Anterior cingulate cortex (tissue), 58 donors: ENCODE measurements at places on chromosomes 1 and 21.
A peak's percentile ranks its signal among the peaks of the same experiment; 100 is the strongest.

DNA sequence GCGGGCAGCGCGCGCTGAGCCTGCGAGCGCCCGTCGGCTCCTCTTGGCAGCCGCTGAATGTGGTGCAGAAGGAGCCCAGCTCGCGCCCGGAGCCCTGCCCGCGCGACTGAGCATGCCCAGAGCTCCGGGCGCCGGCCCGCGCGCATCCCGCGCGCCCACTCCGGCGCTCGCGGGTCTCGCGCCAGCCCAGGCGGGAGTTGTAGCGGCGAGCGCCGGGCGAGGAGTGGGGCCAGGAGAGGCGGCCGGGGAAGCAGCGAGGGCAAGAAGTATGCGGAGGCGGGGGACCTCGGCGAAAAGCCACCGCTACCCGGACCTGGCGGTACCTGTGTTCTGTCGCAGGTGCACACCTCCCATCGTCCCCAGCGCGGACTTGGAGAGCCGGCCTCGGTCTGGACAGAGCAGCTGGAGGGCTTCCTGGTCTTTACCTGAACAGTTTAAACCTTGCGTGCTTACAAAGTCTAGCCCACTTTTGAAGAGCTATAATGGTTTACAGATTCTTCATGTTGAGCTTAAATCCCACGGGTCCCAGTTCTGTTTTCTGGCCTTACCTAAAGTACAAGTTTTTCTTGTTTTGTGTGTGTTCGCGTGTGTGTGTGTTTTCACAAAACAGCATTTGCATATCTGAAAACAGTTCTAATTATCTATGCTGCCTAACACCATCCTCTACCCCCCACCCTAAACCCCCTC is at the start of gene DDAH1:
Gene DDAH1, minus strand, starts transcription at position 61 of the 687 bp plus-strand sequence. CDS start 114 bp downstream, outside the sequence.
- peak; percentile 59 for DNase-seq

- DNase-seq = no peak
Observed at GRCh38 chr1:110566836-110567235, 39.3 kb downstream of the KCNA2 start.

DNA sequence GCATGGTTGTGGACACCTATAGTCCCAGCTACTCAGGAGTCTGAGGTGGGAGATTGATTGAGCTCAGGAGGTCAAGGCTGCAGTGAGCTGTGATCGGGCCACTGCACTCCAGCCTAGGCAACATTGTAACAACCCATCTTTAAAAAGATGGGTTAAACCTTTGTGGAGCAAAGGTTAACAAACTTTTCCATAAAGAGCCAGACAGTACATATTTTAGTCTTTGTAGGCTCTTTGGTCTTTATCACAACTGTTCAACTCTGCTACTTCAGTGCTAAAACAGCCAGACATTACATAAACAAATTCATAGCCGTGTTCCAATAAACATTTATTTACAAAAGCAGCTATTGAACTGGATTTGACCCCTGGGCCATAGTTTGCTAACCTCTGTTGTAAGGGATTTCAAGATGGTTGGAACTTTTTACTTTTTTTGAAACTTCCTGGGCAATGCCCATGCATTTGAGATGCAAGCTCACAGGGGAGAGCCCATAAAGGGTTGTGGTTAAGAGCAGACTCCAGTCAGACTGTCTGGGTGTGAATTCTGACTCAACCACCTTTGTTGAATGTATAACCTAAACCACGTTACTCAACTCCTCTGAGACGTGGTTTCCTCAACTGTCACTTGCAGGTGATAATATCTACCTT is 10.8 kb downstream of the INAVA start:
- no peak for DNase-seq

DNA sequence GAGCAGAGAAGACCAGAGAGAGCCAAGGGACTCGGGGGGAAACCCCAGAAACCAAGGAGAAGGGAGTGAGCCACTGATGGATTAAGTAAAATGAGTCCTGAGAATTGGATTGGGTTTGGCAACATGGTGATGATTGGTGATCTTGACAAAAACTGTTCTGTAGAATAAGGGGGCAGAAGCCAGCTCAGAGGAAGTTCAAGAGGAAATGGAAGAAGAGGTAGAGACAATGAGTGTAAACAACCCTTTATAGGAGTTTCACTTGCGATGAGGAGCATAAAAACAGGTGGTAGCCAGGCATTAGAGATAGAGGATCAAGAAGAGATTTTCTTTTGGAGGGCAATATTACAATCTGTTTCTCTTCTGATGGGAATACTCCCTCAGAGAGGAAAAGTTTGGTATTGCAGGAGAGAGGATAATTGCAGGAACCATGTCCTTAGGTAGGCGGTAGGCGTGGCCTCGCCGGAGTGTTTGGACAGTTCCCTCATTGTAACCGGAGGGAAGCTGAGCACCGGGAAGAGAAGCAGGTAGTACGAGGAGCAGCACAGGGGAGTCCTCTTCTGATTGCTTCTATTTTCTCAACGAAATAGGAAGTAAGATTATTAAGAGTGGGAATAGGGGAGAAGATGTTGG is 68.4 kb upstream of the TENT5C start:
- no peak for DNase-seq

DNA sequence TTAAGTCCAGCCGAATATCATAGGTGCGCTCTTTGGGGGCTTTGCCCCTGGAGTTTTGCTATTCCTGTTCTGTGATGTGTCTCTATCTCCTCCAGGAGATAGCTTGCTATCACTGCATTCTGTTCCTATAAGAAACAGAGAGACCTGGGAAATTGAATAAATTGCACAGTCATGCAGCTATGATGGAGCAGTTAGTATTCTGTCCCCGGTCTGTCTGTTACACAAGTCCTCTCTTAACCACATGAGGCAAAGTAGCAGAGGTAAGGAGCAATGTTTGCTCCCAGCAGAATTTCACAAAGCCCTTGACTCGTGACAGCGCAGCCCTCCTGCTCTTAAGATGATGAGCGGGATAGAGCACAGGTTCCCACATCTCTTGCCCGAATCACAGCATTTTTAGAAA is 63.9 kb upstream of the GRHL3 start:
- no peak for DNase-seq

DNA sequence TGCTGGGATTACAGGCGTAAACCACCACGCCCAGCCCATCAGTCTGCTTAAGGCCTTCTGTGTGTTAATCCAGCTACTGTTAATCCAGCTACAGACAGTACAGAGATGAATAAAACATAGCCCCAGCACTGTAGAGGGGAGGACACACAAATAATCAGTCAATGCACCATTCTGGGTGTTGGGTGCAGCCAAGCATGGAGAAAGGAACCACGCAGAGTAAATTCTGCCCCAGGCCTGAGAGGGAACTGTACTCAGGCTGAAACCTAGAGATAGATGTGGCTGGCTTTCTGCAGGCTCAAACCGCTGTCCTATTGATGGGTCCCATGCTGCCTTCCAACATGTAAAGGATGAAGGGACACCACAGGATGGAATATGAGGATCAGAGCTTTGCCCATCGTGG is 136.8 kb upstream of the IGSF21 start:
- no peak for DNase-seq

- peak; percentile 58 for DNase-seq
Observed at GRCh38 chr1:46667782-46668760, at the start of gene ATPAF1. Gene ATPAF1, minus strand, starts transcription at chr1:46668364. Its CDS starts 42 bp downstream, at chr1:46668322.

GRCh38 chr1:215970406-215970805 is 403.3 kb downstream of the KCTD3 start:
- DNase-seq = no peak

DNA sequence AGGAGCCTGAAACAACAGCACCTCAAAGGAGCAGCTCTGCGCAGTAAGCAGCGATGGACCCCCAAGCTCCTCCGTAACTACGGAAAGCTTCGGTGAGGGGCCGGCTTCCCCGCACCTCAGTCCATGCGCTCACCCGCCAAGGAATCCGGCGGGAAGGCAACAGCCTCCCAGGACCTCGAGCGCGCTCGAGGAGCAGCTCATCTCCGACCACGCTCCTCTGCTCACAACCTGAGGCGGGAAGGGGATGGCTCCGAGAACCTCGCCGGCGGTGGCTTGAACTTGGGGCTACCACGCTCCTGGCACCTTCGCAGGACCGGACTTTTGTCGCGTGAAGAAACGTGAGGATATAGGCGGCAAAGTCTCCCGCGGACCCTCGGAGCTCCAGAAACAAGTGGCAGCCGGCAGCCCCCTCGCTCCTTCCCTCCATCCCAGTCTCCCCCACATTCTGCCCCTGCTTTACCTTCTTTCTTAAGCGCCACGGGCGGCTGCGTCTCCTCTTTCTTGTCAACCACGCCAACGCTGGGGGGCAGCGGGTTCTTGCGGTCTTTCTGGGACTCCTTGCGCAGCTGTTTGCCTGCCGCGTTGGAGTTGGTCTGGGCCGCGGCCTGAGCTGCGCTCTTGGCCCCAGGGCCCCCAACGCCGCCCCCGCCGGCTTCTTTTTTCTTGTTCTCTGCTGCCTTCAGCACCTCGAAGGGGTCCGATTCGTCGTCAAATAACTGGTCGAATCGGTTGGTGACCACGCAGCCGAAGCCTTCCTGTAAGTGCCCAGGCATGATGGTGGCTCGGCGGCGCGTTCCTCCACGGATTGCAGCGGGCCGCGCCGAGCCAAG is 459 bp downstream of the SERBP1 start:
- DNase-seq = no peak

- DNase-seq = no peak
Observed at GRCh38 chr1:215599418-215600074, 32.4 kb downstream of the KCTD3 start.

- no peak for DNase-seq
Observed at GRCh38 chr1:47999097-47999496, 1.9 kb upstream of the TRABD2B start.

DNA sequence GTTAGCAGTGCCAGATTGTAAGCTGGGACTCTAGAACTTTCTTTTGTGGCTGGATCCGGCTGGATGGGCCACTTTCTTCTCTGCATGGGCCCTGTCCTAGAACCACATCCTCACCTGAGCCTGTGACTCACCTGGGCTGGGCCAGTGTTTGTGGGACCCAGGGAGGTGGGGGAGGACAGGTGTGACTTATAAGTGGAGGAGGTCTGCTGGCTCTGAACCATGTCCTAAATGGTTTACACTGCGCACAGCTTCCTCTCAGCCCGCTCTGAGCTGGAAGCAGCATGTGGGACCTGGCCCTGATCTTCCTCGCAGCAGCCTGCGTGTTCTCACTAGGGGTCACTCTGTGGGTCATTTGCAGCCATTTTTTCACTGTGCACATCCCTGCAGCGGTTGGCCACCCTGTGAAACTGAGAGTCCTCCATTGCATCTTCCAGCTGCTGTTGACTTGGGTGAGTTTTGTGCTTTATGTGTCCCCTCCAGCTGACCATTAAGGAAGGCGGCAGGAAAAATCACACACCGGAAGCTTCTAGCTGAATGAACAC is at the start of gene AADACL3:
Gene AADACL3, plus strand, starts transcription at position 215 of the 542 bp plus-strand sequence. Its CDS starts 67 bp downstream, at position 282.
- DNase-seq = no peak

DNA sequence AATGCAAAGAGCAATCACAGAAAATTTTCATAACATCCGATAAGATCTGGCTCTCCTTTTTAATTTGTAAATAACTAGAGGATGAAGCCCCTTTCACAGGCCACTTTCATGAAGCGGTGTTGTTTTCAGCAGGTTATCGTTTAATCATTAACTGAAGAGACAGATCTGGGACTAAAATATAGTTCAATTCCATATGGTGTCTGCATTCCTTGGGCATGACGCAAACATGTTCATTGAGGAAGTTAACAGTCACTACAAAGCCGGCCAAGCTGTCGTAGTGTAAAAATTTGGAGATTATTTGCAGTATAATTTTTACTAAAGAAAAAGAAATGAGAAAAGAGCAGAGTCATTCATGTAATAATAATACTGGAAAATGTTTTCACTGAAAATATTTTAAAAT is 565.2 kb upstream of the ADAMTS5 start:
- no peak for DNase-seq

DNA sequence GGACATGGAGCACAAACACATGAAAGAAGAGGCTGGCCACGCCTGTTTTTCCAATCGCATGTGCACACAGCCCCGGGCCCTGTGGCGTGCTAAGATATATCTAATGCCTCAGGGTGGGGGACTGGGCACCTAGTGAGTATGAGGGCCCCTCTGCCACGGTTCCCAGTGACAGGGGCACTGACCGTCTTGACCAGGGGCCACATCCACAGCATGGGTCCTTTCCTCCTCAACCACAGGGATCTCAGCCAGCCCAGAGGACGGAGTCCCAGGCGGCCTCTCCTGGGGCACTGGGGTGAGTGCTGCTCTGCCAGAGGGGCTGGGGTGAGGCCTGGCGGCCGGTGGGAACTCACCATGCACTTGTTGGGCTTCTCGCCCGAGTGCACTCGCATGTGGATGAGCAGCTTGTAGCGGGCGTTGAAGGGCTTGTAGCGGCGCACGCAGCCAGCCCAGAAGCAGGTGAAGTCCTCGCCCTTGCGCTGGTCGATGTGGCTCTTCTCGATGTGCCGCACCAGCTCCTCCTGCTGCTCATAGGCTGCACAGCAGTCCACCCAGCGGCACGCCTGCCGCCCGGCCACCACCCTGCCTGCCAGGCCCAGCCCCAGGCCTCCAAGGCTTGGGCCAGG is 134.7 kb downstream of the DMRTB1 start:
- no peak for DNase-seq

GRCh38 chr1:178579562-178579961 is 66.7 kb downstream of the TEX35 start:
- no peak for DNase-seq

DNA sequence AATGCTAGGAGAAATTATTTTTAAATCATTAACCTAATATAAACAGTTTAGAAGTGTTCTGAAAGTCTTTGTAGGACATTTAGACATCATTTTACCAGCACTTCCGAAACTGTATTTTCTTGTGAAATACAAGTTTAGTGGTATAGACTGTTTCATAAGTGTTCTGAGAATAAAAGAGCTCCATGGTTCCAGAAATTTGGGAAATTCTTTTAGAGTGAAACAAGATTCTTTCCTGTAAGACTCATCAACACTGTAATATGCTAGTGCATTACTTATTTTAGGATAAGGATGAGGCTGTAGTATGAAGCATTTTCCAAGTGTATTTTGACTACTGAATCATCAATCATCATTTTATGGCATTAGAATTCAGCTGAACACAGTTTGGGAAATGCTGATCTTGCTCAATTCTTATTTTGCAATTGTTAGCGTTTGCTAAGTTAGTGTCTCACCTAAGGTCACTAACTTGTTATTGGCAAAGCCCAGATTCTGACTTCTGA is 73.4 kb downstream of the CEP350 start:
- DNase-seq = no peak

- no peak for DNase-seq
Observed at GRCh38 chr21:25456672-25457071, 150.6 kb downstream of the MRPL39 start.

- DNase-seq = no peak
Observed at GRCh38 chr21:38671773-38672172, 134.0 kb upstream of the ETS2 start.

GRCh38 chr21:23578027-23578426 is 2029.3 kb downstream of the MRPL39 start:
- no peak for DNase-seq

DNA sequence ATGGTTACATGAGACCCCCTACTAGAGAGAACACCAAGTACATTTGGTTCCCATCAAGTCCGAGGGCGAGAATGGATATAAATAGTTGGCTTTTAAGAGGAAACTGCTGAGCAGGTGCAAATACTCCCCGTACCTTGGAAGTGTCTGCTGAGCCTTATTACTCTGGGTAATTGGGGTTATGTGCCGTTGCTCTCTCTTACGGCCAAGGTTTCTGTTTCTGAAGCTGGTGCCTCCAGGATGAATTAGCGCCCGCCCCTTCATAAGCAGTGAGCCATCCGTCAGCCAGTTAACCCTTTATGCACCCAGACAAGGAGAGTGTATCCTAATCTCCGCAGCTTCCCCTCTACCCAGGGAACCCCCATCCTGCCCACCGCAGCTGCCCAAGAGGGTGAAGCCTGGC is 90.4 kb upstream of the AJAP1 start:
- DNase-seq = no peak

GRCh38 chr1:164914208-164914607 is 355.2 kb downstream of the PBX1 start:
- no peak for DNase-seq

- no peak for DNase-seq
Observed at GRCh38 chr1:13707164-13707563, 7.2 kb downstream of the PRDM2 start.

- DNase-seq = no peak
Observed at GRCh38 chr1:195584870-195585624, 1023.2 kb downstream of the KCNT2 start.
